Naive B cell (primary cell): ENCODE measurements at places on chromosomes 12 and 14. TPM values are rescaled to one million over a fixed set of nuclear protein-coding genes. Genes with fewer than 3 reads are reported as not detected.

- DNase-seq = no peak
- H3K4me3 ChIP-seq = no peak overlapping the region
- peaks cover 54% of the 10 kb centered on the region for H3K4me1 ChIP-seq
- H3K27ac ChIP-seq = peak overlapping the region; percentile 63
- peaks cover 34% of the 10 kb centered on the region for H3K36me3 ChIP-seq
- no peaks in the 10 kb centered on the region for H3K27me3 ChIP-seq
Measured at GRCh38 chr14:71595441-71595840, 336.8 kb upstream of the RGS6 start.

The OTOGL gene
- not detected for polyA plus RNA-seq

The CNPY2 gene
- polyA plus RNA-seq = 210 TPM

The APOF gene
- polyA plus RNA-seq = not detected

The DENND5B gene
- polyA plus RNA-seq = 13.4 TPM

DNA sequence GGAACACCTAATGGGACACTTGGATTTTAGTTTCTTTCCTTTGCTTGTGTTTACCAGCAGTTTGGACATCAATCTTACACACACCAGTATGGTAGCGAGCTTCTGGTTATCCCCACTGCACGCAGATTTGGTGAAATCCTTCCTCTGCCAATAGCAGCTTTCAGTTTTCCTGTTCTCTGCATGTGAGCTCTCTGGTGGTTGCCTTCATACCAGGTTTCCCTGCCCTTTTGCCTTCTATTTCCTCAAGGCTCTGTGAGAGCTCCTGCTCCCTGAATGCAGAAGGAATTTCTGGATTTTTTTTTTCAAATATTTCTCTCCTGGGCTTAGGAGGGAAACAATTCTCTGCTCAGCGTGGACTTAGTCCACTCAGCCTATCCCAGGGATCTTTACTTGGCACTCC, 93.0 kb upstream of the CCDC91 start:
- no peaks in the 10 kb centered on the region for H3K4me1 ChIP-seq
- no peak overlapping the region for H3K4me3 ChIP-seq

- H3K4me1 ChIP-seq = no peaks in the 10 kb centered on the region
- no peak overlapping the region for H3K27ac ChIP-seq
- no peaks in the 10 kb centered on the region for H3K36me3 ChIP-seq
- H3K27me3 ChIP-seq = no peaks in the 10 kb centered on the region
- DNase-seq = no peak
Measured at GRCh38 chr12:31011746-31012566, 61.7 kb upstream of the DDX11 start.

DNA sequence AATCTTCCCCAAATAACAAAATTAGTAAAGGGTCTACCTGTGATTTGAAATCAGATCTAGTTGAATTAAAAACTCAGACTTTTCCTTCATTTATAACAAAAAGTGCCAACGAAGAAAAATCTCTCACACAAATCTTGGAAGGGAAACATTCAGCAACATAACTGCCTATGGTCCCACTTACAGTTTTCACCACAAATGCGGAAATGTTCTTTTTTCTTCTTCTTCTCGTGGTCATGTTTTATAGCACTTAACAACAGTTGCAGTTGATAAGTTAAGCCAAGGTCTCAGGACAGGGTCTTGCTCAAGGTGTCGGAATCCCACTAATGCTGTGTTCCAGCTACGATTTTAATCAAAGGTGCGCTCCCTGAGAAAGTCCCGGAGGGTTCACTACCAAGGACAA, 10.1 kb downstream of the RNASE6 start:
- DNase-seq = no peak
- H3K4me1 ChIP-seq = peaks cover 43% of the 10 kb centered on the region
- peak overlapping the region; percentile 75 for H3K27ac ChIP-seq
- peak overlapping the region; percentile 41 for H3K4me3 ChIP-seq

The RTN1 gene
- not detected for polyA plus RNA-seq

GRCh38 chr14:60862283-60862682, 118.6 kb downstream of the TRMT5 start:
- H3K36me3 ChIP-seq = peaks cover 2% of the 10 kb centered on the region
- no peak overlapping the region for H3K4me3 ChIP-seq
- no peaks in the 10 kb centered on the region for H3K27me3 ChIP-seq
- no peak for DNase-seq

The CCDC196 gene
- not detected for polyA plus RNA-seq

The FGF6 gene
- polyA plus RNA-seq = not detected

- no peak overlapping the region for H3K4me3 ChIP-seq
- no peaks in the 10 kb centered on the region for H3K36me3 ChIP-seq
- peaks cover 36% of the 10 kb centered on the region for H3K4me1 ChIP-seq
- no peak for DNase-seq
Measured at GRCh38 chr12:104291867-104292524, 11.5 kb upstream of the EID3 start.

DNA sequence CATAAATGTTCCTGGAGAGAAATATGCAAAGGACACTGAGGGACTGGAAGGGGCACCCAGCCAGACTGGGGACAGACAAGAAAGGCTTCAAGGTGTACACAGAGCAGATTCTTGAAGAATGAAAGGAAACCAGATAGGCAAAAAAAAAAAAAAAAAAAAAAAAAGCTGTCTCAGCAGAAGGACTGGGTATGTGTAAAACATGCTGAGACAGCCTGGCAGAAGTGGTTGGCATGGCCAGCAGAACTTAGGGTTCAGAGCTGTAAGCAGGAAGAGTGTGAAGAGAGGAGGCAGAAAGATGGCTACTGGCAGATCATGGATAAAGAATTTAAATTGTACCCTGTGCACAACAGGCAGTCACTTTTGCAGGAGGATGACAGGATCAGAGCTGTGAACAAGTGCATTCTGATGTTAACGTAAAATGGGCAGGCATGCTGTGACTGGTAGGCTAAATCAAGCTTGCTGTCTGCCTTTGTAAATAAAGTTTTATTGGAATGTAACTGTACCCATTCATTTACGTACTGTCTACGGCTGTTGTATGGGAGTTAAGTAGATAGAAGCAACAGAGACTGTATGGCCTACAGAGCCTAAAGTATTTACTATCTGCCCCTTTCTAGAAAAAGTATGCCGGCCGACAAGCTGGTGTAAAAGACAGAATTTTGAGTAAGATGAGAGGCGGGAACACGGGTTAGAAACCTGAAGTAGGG, 42.2 kb downstream of the UBR7 start:
- no peak overlapping the region for H3K27ac ChIP-seq
- H3K4me1 ChIP-seq = no peaks in the 10 kb centered on the region
- no peak for DNase-seq
- no peak overlapping the region for H3K4me3 ChIP-seq

DNA sequence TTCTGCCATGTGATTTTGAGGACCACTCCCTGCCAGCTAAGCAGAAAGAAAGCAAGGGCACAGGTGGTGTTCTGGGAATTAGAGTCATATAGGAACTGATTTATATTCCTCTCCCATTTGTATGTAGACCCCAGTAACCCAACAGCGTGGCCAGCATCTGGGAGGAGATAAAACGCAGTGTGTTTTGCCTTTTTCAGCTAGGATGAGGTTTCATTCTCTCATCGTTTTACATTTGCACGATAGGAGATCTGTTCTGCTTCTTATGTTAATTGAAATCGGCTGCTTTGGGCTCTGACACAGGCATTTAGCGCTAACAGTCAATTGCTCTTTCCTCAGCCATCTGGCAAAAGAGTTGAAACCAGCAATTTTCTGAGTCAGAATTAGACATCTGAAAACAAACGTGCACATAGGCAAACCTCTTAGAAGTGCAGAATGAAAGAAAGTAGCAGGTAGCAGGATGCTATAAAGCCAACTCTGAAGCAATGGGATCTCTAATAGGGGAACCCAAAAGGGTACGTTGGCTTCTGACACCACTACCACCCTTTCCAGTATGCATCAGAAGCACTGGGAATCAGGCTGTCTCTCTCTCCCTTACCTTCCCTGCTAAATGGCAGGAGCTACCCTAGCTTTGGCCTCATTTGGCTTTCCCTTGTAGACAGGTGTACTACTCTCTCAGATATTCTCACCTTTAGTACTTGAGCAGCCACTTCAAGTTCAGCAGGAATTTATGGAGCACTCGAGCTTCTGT, 219.1 kb downstream of the PHLDA1 start:
- DNase-seq = no peak
- H3K4me1 ChIP-seq = peaks cover 7% of the 10 kb centered on the region
- no peaks in the 10 kb centered on the region for H3K36me3 ChIP-seq
- H3K27me3 ChIP-seq = no peaks in the 10 kb centered on the region
- H3K27ac ChIP-seq = no peak overlapping the region

- no peaks in the 10 kb centered on the region for H3K4me1 ChIP-seq
- H3K27ac ChIP-seq = no peak overlapping the region
- H3K36me3 ChIP-seq = no peaks in the 10 kb centered on the region
- DNase-seq = no peak
- H3K4me3 ChIP-seq = no peak overlapping the region
Measured at GRCh38 chr12:38392554-38393144, 76.1 kb downstream of the ALG10B start.

DNA sequence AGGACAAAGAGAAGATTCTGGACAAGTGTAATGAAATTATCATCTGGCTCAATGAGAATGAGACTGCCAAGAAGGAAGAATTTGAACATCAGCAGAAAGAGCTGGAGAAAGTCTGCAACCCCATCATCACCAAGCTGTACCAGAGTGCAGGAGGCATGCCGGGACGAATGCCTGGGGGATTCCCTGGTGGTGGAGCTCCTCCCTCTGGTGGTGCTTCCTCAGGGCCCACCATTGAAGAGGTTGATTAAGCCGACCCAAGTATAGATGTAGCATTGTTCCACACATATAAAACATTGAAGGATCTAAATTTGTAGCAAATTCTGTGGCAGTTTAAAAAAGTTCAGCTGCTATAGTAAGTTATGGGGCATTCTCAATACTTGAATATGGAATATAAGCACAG, 174.3 kb upstream of the CCND2 start:
- no peak overlapping the region for H3K27ac ChIP-seq
- no peaks in the 10 kb centered on the region for H3K4me1 ChIP-seq
- DNase-seq = no peak
- H3K27me3 ChIP-seq = peaks cover 15% of the 10 kb centered on the region

GRCh38 chr12:113096675-113097461, 38.7 kb downstream of the RASAL1 start:
- DNase-seq = no peak
- no peak overlapping the region for H3K4me3 ChIP-seq
- no peaks in the 10 kb centered on the region for H3K36me3 ChIP-seq
- H3K27me3 ChIP-seq = no peaks in the 10 kb centered on the region
- H3K4me1 ChIP-seq = peaks cover 33% of the 10 kb centered on the region
- H3K27ac ChIP-seq = peak overlapping the region; percentile 57

DNA sequence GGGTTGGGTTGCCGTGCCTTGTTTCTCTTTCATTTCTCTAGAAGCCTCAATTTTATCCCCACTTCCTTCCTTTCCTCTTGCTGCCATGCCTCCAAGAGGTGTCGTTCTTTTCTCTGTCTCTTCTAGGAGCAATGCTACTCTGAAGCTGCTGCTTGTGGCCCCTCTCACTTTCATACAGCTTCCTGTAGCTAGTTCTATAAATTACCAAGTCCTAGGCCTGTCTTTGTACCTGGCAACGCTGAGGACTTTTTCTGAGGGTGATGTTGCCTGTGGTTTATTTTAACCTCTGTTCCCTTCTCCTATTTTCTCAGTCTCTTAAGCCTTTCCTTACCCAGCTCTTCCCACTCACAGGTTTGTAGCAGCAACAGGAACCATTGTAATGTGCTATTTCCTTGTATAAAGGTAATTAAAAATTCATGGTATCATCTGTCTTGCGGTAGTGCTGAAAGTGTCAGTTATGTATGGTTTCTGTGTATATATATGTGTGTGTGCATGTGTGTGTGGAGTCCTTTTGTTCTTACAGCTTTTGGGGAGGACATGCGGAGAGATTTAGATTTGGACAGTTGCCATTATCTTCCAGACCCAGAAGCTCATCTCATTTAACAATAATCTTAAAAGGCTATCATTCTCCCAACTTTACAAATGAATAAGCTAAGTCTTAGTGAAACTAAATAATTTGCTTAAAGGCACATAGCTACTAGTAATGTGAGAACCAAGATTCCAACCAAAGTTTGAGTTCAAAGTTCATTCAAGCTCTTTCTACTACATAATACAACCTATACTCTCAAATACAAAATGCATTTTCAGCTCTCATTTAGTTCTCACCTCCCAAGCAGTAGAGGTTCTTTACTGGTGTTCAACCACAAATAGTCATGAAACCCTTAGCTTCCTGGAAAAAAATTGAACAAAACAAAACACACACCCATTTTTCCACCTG, 43.8 kb downstream of the DDHD1 start:
- peak; percentile 44 for DNase-seq
- no peak overlapping the region for H3K27ac ChIP-seq
- no peak overlapping the region for H3K4me3 ChIP-seq
- no peaks in the 10 kb centered on the region for H3K36me3 ChIP-seq

DNA sequence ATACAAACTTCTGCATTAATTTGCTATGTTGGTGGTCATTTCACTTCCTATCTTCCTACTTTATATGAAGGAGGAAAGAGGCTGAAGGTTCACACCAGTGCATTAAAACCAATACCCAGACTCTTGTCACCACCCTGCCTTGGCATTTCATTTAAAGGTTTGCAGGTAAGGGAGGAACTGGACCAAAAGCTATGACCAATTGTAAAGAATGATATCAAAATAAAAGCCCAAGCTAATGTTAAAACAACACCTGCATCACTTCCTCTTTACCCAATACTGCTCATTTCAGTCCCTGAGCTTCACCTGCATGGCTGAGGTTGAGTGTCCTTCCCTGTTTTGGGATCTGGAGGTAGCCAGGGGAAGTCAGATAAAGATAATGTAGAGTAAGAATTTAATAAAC, 47.2 kb upstream of the TMEM233 start:
- DNase-seq = no peak
- no peak overlapping the region for H3K4me3 ChIP-seq
- H3K27ac ChIP-seq = no peak overlapping the region
- H3K27me3 ChIP-seq = peaks cover 61% of the 10 kb centered on the region

GRCh38 chr14:105140581-105140980, 28.0 kb downstream of the JAG2 start:
- H3K4me1 ChIP-seq = peaks cover 6% of the 10 kb centered on the region
- peaks cover 8% of the 10 kb centered on the region for H3K36me3 ChIP-seq
- DNase-seq = no peak
- H3K4me3 ChIP-seq = no peak overlapping the region

The MGST1 gene
- polyA plus RNA-seq = not detected

DNA sequence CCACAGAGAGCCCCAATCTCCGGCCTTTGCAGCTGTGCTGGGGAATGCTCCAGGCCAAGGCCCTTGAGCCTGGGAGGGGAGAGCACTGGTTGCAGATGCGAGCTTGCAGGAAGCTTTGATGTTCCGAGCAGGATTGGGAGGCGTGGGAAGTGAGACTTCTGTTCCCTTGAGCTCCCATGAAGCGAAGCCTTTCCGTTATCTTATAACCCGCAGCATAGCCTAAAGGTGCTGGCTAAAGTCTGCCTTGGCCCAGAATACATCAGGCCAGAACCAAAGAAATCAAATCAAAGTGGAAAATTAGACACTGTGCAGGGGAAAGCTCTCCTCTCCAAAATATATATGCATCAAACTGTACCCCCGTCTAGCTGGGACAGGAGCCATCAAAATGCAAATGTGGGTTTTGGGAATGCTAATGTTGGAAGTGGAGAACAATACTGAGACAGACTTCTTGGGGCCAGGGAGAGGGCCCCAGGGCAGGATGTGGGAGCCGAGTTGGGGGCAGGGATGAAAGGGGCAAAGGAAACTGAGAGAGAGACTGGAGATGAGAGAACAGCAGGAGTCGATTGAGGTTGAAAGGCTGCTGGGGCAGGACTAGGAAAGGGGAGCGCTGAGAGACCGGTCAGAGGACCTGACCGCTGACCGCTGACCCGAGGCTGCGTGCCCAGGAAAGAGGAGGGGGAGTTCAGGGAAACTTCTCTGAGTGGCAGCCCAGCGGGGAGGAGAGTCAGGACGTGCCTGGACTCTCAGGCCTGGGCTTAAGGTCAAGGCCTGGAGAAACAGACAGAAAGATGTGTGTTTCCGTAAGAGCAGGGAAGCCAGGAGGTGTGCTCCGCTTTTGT, 152.2 kb upstream of the PARP11 start:
- no peaks in the 10 kb centered on the region for H3K36me3 ChIP-seq
- H3K4me1 ChIP-seq = peaks cover 17% of the 10 kb centered on the region
- H3K4me3 ChIP-seq = no peak overlapping the region
- no peak for DNase-seq
